NB4 (cell line): ENCODE measurements at places on chromosomes 7 and 10.

- DNase-seq, result no peak
These were observed 3.2 kb upstream of the CLDN4 start for GRCh38 chr7:73827567-73828106.

DNA sequence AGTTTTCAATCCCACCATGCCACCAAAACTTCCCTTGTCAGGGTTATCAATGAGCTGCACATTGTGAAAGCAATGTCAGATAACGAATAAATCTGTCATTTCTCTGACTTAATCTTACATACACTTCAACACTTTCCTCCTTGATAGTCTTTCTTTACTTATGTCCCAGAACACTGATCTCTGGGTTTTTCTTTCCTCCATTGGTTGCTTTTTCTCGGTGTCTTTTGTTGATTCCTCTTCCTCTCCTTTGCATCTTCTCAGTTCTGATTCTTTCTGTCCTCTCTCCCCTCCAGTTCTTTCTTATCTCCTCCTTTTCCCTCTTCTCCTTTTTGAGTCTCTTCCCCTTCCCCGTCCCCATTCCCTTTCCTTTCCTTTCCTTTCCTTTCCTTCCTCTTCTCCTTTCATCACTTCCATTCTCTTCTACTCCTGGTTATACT lies 16.6 kb downstream of the DNAJB9 start:
- DNase-seq, result no peak

DNA sequence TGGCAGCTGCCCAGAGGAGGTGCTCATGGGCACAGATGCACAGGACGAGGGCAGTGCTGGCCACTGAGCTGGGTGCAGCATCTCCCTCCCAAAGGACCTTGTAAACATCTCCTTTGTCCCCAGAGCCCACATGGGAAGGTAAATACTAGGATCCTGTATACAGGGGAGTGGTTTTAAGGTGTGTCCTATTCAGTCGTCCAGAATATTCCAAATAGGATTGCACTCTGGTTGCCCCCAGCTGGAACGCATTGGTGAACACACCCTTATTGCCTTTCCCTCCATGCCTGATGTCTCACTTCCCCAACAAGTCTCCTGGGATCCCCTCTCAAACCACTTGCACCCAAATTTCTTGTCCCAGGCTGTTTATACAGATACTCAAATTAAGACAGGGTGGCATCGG lies 152.0 kb upstream of the PCBD1 start:
- peak; percentile 21 for DNase-seq

DNA sequence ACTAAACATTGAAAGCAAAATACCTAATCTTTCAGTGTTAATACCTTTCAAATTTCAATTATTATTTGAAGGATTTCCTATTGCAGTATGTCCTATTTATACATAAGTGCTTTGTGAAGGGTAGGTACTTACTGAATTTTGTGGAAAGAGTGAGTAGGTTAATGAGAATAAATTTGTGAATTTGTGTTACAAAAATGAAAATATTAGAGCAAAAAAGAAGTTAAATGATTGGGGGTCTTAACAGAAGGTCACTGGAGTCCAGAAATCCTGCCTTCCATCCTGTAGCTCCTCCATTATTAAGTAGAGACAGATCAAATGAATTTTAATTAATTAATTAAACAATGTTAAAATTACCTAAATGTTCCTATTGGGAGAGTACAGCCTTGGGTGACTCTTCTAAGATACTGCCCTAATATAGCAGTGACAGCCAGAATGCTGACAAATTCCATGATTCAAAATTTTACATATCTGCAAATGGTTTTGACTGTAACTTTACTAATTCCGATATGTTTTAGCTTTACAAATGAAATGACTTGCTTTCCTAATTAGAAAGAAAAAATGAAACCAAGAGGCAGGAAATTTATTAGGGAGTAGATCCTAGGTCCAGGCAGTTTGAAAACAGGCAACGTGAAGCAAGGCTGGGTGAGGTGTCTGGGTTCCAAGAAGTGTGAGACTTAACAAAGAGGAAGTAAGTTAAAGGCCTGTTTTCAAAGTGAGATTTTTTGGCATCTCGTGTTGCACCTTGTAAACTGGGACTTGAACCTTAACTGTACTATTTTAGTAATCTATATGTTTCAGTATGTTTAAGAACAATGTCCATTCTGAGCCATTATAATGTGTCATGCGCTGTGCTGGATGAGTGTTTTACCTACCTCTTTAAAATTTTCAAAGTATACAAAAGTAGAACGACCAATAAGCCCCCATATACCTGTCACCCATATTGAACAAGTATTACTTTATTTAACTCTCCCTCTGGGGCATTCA lies 1.5 kb downstream of the PIK3CG start:
- peak; percentile 83 for DNase-seq

DNA sequence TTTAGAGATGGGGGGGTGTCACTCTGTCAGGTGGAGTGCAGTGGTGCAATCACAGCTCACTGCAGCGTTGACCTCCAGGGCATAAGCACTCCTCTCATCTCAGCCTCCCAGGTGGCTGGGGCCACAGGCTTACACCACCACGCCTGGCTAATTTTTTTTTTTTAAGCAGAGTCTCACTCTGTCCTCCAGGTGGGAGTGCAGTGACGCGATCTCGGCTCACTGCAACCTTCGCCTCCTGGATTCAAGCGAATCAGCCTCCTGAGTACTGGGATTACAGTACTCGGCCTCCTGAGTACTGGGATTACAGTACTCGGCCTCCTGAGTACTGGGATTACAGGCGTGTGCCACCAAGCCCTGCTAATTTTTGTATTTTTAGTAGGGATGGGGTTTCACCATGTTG lies 23.6 kb upstream of the PPIA start:
- no peak for DNase-seq

GRCh38 chr7:112665709-112666108 lies 124.5 kb downstream of the TMEM168 start:
- DNase-seq, result peak; percentile 8

- no peak for DNase-seq
These were observed 261.9 kb downstream of the PTPRN2 start for GRCh38 chr7:158325530-158326381.

DNA sequence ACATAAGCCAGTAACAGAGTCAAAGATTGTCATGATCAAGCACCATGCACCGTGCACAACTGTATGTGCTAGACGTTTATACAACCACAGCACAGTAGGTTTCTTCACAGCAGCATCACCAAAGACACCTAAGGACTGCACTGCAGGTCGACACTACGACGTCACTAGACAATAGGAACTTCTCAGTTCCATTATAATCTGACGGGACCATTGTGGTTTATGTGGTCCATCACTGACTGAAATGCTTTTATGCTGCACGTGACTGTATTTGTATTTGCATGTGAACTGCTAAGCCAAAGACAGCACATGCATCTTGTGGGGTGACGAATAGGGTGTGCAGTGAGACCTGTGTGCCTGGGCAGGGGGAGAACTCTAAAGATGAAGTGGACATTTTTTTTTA lies 164.9 kb downstream of the PARD3 start:
- DNase-seq, result peak; percentile 7
